ENCODE measurements at places on chromosomes 5 and 9. TPM values are rescaled to one million over a fixed set of nuclear protein-coding genes. Genes with fewer than 3 reads are reported as not detected.
A peak's percentile ranks its signal among the peaks of the same experiment; 100 is the strongest.

The MTX3 gene
- total RNA-seq, result 15.0 TPM

The SPATA31C1 gene
- not detected for total RNA-seq

The SAPCD2 gene
- total RNA-seq, result 16.1 TPM

The NRG2 gene
- not detected for total RNA-seq

The PIP5K1B gene
- total RNA-seq, result not detected

The ZMYND19 gene
- total RNA-seq, result 36.1 TPM

- no peak for DNase-seq
These were observed 460.8 kb downstream of the ENC1 start for GRCh38 chr5:74179701-74180100.

DNA sequence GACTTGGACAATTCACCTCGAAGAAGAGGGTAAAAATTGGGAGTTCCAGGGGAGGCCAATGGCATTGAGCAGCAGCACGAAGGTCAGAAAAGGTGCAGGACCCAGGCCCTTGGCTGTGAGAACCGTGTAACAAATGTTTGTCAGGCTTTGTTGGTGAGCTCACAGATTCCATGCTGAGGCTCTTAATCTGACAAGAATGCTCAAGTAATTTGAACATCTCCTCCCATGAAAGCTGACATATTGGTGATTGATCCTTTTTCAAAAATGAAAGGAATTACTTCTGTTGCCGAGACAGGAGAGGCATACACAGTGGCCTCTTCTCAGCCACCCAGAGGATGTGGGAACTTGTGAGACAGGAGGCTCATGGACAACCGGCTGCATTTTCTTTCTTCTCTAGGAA lies 11.6 kb downstream of the RAI14 start:
- DNase-seq, result no peak

GRCh38 chr9:117412841-117413240 lies 2.0 kb downstream of the ASTN2 start:
- DNase-seq, result no peak

- DNase-seq, result no peak
These were observed 90.1 kb downstream of the GOLPH3 start for GRCh38 chr5:32083981-32084430.

- DNase-seq, result no peak
These were observed 447.1 kb upstream of the CDH10 start for GRCh38 chr5:25091921-25092320.

DNA sequence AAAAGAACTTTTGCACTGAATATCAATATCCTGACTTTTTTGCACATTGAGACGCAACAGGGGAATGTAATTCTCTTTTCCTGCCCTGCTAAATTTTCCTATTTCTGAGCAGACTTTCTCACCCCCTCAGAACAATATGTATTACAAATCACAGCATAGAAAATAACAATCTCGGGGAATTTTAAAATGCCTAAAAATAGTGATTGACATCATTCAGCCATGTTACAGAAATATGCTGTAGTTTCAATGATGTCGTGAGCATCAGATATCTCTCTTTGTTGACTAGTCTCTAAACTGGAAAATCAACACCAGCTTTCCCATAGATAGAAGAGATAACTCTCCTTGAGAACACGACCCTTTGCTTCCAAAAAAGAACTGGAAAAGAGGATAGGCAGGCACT lies 166.7 kb downstream of the ZDHHC21 start:
- no peak for DNase-seq

DNA sequence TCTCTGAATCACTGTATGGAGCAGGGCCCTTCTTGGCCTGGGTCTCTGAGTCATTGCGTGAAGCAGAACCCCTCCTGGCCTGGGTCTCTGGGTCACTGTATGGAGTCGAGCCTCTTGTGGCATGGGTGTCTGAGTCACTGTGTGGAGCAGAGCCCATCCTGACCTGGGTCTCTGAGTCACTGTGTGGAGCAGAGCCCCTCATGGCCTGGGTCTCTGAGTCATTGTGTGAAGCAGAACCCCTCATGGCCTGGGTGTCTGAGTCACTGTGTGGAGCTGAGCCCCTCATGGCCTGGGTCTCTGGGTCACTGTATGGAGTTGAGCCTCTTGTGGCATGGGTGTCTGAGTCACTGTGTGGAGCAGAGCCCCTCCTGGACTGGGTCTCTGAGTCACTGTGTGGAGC lies 94.0 kb upstream of the RAPGEF1 start:
- peak; percentile 45 for DNase-seq

- DNase-seq, result no peak
These were observed 69.9 kb upstream of the NAA35 start for GRCh38 chr9:85871008-85871407.

- DNase-seq, result no peak
These were observed 601 bp upstream of the FAF2 start for GRCh38 chr5:176447591-176447977.

GRCh38 chr5:159601216-159601615 lies 270.9 kb upstream of the IL12B start:
- peak; percentile 25 for DNase-seq

DNA sequence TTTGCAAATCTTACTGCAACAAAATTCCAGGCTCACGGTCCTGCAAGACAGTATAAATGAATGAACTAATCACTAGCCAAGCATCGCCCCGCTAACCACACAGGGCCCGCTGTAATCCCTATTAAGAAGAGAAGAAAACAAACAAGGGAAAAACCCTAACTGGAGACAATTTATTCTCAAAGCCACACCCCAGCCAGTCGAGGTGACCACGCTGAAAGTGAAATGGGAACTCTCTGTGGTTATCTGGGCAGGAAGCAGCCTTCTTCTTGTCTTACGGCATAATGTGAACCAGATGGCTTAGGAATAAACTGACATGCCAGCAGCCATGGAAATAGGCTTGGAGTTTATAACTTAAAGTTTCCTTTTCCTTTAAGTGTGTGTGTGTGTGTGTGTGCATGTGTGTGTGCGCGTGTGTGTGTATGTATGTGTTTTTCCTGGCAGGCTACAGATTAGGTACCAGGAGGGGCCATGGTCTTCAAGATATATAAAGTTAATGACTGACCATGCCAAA lies 120.2 kb downstream of the SEMA6A start:
- peak; percentile 85 for DNase-seq

All from LHCN-M2 (cell line).